Activated CD4-positive, alpha-beta T cell treated with anti-CD3 and anti-CD28 coated beads, Interleukin-2, amount 50 U/mL, for 48 hours (primary cell): ENCODE measurements at places on chromosomes 13 and 19.

DNA sequence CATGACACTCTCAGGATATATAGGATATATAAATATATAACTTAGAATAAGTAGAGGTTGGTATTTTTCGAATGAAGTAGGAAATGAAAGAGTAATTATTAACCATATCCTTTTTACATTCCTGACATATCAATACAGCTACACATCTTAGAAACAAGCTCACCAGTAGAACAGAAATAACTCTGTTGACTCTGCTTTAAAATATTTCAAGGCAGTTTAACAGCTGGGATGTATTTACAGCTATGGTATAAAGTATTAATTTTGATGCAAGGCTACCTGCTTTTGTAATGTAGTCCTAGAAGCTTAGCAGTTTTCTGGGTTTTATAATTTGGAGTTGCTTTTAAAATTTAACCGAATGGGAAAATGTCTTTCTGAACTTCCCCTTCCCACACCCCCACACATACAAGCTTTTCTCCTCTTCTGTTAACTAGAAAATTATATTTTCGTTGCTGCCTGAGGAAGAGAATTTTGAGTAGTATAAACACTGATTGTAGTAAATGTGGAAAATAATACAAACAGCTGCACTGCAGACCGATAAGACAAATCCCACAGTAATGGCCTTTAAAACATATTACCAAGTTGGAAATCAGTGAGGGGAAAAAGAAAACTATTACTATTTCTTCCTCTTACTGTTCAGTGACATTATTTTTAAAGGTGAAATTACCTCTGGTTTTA, 147.7 kb downstream of the GGACT start:
- no peak for DNase-seq

- no peak for DNase-seq
Observed at GRCh38 chr13:40125336-40125735, 469.9 kb downstream of the COG6 start.

DNA sequence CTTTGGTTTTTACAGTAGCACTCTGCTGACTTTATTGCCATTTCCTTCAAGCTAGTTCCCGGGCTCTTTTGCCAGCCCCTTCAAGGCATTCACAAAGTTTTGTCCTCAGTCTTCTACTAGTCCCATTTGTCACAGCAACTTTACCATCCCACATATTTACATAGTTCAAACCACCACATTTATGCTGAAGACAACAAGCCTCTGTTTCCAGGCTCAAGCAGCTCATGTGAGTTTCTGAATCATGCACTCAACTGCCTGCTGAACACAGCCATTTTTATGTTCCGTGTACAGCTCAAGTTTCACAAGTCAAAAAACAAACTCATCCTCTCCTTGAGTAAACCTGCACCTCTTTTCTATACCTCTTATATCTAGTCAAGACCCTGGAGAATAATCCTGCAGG, 977.0 kb upstream of the SLC10A2 start:
- no peak for DNase-seq

DNA sequence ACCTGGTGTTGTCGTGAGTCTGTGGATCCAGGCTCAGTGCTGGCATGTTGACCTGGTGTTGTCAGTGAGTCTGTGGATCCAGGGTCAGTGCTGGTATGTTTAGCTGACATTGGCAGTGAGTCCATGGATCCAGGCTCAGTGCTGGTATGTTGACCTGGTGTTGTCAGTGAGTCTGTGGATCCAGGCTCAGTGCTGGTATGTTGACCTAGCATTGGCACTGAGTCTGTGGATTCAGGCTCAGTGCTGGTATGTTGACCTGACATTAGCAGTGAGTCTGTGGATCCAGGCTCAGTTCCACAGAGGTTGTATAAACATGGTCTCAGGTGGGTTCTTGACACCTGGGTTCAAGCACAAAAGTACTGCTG, 16.8 kb upstream of the PDCD2L start:
- DNase-seq, result no peak

GRCh38 chr13:111282425-111282824, 38.0 kb upstream of the TEX29 start:
- DNase-seq, result no peak

DNA sequence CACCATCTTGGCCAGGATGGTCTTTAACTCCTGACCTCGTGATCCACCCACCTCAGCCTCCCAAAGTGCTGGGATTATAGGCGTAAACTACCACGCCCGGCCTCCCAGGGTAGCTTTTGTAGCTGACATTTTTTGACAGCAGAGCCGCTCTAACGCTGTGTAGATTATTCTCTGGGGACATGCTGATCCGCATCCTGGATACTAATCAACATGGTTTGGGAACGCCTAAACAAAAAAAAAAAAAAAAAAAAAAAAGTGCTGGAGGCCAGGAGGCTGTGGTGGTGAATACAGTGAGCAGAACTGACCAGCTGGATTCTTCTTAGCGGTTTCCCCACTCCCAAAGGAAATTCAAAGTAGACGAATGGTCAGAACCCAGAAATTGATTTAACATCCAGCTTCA, 5.1 kb downstream of the LONP1 start:
- DNase-seq, result no peak
